ENCODE measurements at places on chromosomes 16 and 17.
A peak's percentile ranks its signal among the peaks of the same experiment; 100 is the strongest.

DNA sequence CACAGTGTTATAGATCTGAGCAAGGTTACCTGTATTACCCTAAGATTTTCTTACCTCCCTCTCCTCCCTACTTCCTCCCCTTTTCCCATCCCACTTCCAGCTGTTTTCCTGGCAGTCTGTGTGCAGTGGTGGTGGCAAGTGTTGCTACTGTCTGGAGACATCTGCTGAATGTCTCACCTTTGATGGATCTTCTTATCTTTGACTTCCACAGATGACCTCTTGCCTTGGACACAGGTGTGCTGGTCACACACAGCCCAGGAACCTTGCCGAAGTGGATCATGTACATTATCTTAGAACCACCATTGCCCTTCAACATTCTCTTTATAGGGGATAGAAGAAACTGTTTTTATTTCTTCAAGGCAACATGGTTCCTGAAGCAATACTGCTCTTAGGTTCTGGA lies 245.1 kb downstream of the UTP18 start:
- DNase-seq, result no peak

- no peak for DNase-seq
Measured at GRCh38 chr17:17887752-17888304, 51.0 kb upstream of the SREBF1 start.

DNA sequence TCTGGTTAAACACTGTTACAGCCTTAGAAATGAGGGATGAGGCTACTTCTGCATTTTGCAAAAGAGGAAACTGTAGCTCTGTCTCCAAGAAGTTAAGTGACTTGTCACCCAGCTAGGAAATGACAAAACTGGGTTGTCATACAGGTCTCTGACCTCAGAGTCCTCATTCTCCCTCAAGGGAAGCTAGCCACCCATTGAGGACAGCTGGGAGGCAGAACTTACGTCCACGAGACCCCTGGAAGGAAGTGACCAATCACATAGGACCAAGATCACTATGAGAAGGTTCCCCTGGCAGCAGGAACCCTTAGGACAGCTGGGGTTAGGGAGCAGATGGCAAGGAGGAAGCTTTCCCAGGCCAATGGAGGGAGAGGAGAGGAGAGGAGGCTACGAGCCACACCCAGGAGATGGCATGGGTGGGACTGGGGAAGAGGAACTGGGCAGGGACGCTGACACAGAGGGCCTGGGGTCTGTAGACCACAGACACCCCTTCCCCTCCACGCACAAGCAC lies 11.2 kb downstream of the METTL22 start:
- peak; percentile 1 for DNase-seq

GRCh38 chr16:28501258-28502232 lies 5.1 kb downstream of the IL27 start:
- DNase-seq, result no peak

- DNase-seq, result no peak
Measured at GRCh38 chr16:83453977-83454376, 353.8 kb upstream of the HSBP1 start.

DNA sequence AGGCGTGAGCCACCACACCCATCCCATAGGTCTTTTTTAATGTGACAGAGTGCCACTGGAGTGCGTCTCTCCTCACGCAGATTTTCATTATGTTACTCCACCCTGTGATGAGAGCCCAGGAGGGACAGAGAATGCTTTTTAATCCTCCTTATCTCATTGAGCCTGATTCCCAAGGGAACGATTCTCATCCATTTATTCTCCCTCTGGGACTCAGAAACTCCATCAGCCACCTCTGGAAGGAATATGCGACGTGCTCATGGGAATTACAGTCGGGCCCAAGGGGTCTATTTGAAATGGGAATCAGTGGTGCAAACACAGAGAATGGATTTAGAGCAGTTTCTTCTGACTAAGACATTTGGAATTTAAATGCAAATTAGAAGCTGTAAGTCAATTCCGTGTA lies 155.9 kb upstream of the HSBP1 start:
- no peak for DNase-seq

DNA sequence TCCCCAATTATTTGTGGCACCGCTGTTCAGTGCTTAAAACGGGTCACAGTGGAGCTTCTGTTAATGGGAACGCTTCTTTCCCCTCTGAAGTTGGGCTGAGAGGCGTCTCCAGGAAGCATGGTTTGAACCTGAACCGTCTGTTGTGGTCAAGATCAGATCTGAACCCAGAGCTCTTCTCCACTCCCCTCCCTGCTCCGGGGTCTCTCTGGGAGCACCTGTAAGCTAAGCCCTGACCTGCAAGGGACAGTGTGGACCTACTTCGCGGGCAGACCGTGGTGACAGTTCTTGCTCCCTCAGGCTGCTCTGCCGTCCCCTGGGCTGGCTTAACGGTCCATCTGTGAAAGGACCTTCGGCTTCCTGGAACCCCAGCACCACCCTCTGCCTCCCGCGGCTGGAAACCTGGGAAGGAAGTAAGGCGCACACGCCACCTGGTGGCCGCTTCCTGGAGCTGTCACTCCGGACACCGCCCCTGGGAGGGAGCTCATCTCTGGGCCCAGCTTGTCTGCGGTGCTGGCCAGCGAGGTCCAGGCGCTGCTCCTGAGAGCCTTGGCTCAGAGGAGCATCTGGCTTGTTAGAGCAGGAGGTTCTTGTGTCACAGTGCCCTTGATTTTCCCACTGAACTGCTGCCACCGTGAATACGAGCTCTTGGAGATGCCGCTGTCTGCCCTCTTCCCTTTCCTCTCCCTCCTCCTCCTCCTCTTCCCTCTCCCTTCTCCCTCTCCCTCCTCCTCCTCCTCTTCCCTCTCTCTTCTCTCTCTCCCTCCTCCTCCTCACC lies 518.5 kb upstream of the EEF2KMT start:
- no peak for DNase-seq

DNA sequence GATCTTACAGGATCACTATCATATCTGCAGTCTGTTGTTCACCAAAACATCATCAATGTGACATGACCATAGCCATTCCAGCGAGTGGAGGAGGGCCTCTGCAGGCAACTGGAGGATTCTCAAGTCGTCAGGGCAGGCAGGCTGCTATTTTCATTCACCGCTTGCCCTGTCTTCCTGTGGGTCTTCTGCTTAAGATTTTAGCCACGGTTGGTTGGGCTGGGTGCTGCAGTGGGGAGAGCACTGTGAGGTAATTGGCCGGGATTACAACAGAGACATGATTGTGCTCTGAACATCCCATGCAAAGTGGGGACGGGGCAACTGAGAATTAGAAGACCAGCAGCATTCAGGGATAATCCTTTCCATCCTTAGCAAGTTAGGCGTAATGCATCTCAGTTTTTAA lies 245.9 kb downstream of the CPPED1 start:
- no peak for DNase-seq

DNA sequence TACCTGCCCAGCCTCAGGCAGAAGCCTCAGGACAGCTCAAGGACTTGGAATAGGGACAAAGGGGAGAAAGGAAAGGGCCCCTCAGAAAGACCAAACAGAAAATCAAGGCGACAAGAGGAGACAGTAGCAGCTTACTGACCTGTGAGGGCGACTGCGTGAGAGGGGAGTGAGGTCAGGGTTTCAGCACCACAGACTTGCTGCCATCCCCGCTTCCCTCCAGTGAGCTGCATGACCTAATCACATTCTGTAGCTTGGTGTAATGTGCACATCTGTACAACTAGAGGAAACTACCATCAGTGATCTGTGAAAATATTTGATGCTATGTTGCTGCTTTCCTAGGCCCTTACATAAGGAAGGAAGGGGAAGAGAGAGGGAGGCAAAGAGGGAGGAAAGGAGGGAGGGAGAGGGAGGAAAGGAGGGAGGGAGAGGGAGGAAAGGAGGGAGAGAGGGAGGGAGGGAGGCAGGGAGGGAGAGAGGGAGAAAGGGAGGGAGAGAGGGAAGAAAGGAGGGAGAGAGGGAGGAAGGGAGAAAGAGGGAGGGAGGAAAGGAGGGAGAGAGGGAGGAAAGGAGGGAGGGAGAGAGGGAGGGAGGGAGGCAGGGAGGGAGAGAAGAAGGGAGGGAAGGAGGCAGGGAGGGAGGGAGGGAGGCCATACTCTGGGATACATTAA lies 404.9 kb upstream of the CDH5 start:
- DNase-seq, result no peak

DNA sequence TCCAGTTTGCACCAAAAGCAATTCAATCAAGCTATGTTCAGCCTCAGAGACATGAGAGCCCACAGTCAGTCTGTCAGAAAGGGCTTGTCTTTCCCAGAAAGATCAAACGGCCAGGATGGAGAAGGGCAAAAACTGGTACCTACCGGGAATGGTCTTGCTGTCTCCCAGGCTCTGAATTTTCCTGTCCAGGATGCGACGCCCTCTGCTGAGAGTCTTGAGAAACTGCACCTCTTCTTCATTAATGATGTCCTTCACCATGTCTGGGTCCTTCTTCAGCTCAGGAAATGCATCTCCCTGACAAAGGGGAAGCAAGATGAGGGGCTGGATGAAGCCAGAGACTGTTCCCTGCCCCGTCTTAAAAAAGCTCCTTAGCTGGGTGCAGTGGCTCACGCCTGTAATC lies 15.8 kb upstream of the EXOSC6 start:
- DNase-seq, result peak; percentile 19

DNA sequence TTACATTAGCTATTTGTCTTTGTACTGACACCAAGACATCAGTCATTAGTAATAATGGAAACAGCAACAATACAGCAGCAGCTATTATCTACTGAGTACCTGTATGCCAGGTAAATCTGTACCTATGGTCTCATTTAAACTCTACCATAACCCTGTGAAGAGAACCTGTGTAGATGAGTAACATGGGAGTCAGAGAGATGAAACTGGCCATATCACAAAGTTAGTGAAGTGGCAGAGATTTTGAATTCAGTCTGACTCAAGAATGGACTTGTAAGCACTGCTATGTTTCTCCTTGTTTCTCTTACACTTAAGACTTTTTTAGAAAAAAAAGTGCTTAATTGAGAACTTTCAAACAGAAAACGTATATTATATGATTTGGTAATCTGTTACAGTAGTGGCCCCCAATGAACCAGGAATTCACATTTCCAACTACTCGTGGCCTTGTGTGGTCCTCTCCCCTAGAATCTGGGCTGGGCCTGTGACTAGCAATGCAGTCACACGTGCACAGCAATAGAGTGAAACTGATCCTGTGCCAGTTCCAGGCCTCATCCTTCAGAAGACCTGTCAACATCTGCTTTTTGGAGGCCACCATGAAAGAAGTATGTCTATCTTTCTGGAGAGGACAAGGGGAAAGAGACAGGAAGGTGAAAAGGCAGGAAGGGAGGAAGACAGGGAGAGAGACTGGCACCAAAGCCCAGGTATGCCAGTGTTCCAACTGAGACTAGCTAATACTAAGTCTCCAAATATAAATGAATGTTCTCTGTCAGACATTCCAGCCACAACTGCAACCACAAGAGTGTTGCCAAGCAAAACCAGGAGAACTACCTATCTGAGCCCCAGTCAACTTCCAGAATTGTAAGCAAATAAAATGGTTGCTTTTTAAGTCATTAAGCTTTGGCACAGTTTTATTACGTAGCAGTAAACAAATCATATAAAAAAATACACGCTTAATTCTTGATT lies 12.0 kb downstream of the CRLF3 start:
- DNase-seq, result no peak

DNA sequence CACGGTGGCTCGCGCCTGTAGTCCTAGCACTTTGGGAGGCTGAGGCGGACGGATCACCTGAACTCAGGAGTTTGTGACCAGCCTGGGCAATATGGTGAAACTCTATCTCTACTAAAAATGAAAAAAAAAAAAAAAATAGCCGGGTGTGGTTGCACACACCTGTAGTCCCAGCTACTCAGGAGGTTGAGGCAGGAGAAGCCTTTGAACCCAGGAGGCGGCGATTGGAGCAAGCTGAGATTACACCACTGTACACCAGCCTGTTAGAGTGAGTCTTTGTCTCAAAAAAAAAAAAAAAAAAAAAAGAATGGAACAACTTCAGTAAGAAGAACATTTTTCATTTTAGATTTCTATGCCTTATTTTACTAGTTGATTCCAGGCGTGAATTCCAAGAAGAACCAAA lies 2.7 kb downstream of the NUP85 start:
- DNase-seq, result no peak

- DNase-seq, result no peak
Measured at GRCh38 chr17:42422958-42423712, at the start of gene CAVIN1. Gene CAVIN1, minus strand, starts transcription at chr17:42423256. Its CDS starts 159 bp downstream, at chr17:42423097.

- no peak for DNase-seq
Measured at GRCh38 chr16:89437991-89438390, 52.4 kb downstream of the ANKRD11 start.

DNA sequence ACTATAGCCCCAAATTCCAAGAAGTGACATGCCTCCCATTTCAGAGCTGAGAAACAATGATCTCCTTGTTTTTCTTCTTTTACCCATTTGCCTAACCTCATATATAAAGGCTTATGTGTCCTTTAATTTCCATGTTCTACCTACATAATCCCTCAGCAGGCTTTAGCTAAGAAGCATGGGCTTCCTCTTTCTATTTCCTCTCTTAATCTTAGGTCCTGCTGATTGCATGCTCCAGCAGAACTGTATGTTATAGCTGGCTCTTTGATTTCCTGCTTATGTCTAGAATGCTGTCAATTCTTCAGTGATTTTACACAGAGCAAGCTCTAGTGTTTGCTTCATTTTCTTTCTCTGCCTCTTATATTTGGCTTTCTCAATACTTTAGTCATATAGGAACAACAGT lies 151.7 kb upstream of the COX10 start:
- no peak for DNase-seq

DNA sequence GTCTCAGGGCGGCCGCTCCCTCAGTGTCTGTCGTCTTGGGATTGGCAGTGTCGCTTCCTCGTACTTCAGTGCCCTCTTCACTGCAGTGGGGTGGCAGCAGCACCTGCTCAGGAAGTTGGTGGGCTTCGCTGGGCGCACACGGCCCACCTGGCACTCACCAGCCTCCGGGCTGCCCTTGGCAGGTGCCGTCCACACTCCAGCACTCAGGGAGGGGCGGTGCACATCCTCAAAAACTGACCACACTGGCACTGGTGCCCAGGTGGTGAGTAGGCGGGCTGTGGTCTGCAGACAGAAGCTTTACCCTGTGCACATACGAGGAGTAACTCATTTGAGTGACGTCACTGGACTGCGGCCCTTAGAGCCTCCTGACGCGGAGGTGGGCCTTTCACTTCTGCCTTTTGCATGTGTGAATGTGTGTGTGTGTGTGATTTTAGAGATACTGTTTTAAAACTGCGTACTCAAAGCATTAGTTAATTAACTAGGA lies 94.6 kb downstream of the BANP start:
- no peak for DNase-seq

- no peak for DNase-seq
Measured at GRCh38 chr17:79407385-79407784, 203.5 kb downstream of the RBFOX3 start.

DNA sequence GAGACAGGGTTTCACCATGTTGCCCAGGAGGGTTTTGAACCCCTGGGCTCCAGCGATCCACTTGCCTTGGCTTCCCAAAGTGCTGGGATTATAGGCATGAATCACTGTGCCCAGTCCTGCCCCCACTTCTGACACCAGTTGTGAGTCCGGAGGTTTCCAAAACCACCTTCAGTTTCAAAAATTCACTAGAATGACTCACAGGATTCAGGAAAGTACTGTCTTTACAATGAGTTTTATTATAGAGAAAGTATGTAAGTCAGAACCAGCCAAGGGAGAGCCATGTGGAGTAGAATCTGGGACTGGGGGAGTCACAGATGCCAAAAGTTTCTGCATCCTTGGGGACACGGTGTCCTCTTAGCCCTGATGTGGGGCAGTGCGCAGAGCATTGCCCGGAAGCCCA lies 55.1 kb downstream of the PLD6 start:
- DNase-seq, result no peak
